ENCODE measurements at places on chromosomes 7 and 10.
A peak's percentile ranks its signal among the peaks of the same experiment; 100 is the strongest.

DNA sequence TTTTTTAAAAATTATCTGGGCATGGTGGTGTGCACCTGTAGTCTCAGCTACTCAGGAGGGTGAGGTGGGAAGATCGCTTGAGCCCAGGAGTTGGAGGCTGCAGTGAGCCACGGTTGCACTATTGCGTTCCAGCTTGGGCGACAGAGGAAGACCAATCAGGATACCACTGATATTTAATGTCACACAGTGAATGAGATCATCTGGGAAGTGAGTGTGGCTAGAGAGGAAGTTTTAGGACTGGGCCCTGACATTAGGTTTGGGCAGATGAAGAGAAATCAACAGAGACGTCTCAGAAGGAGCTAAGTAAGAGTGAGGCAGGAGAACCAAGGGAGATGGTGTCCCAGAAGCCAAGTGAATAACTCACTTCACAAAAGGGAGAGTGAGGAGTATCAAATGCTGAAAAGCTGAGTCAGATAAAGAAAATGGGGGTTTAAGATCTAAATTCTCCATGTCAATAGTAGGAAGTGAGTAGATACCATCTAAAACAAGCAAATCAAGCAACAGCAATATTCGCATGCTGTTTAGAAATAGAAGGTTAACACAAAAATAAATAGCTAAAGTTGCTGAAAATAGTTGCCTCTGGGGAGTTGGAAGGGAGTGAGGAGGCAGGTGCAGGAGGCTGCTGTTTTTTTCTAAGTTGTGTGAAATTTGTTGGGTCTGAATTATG lies 11.5 kb downstream of the PILRA start:
- no peak for DNase-seq

GRCh38 chr7:102427019-102427405 lies 6.4 kb upstream of the ORAI2 start:
- no peak for DNase-seq

- DNase-seq = no peak
Measured at GRCh38 chr7:55533050-55533728, 39.1 kb downstream of the VOPP1 start.

- no peak for DNase-seq
Measured at GRCh38 chr7:46871516-46871915, 710.4 kb downstream of the TNS3 start.

GRCh38 chr7:116280803-116281202 lies 70.5 kb downstream of the TES start:
- DNase-seq = no peak

- no peak for DNase-seq
Measured at GRCh38 chr10:122445904-122446303, 8.5 kb upstream of the ARMS2 start.

DNA sequence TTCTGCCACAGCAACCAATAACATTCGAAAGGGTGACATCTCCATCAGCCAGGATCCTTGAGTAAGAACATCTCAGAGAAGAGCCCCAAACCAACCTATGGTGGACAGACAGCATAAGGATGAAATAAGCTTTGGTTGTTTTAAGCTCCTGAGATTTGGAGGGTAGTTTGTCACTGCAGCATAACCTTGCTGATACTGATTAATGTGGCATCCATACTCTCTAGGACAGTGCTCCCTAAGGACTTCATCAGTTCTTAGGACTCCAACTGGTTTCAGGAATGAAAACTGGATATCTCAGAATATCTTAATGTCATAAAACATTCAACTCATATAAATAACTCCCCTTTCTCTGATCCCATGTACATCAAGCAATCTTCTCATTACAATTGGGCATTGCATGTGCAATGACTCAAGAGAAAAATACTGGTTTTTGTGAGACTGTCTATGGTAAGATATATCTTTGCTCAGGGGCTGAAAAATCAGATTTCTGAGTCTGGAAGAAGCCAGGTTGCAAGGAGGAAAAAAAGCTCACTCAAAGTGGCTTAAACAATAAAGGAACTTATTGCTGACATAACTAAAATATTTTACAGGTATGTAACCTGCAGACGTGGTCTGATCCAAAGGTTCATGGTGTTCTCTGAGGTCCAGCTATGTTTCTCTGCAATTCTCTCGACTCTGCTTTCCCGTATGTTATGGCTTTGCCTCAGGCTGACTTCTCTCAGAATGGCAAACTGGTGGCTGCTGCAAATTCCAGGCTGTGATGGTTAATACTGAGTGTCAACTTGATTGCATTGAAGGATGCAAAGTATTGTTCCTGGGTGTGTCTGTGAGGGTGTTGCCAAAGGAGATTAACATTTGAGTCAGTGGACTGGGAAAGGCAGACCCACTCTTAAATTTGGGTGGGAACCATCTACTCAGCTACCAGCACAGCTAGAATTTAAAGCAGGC lies 65.7 kb downstream of the RAB11FIP2 start:
- DNase-seq = no peak

GRCh38 chr7:66152371-66153191 lies 37.9 kb downstream of the CRCP start:
- DNase-seq = no peak

DNA sequence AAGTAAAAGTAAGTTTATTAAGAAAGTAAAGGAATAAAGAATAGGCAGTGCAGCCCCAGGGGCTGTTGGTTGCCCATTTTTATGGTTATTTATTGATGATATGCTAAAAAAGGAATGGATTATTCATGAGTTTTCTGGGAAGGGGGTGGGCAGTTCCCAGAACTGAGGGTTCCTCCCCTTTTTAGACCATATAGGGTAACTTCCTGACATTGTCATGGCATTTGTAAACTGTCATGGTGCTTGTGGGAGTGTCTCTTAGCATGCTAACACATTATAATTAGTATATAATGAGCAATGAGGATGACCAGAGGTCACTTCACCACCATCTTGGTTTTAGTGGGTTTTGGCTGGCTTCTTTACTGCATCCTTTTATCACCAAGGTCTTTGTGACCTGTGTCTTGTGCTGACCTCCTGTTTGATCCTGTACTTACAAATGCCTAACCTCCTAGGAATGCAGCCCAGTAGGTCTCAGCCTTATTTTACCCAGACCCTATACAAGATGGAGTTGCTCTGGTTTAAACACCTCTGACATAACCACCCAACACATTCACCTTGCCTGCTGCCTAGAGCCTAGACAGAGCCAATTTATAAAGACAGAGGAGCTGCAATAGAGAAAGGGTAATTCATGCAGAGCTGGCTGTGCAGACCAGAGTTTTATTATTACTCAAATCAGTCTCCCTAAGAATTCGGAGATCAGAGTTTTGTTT lies 10.9 kb upstream of the ERCC6 start:
- DNase-seq = no peak

GRCh38 chr7:33771422-33771821 lies 133.9 kb upstream of the BMPER start:
- no peak for DNase-seq

DNA sequence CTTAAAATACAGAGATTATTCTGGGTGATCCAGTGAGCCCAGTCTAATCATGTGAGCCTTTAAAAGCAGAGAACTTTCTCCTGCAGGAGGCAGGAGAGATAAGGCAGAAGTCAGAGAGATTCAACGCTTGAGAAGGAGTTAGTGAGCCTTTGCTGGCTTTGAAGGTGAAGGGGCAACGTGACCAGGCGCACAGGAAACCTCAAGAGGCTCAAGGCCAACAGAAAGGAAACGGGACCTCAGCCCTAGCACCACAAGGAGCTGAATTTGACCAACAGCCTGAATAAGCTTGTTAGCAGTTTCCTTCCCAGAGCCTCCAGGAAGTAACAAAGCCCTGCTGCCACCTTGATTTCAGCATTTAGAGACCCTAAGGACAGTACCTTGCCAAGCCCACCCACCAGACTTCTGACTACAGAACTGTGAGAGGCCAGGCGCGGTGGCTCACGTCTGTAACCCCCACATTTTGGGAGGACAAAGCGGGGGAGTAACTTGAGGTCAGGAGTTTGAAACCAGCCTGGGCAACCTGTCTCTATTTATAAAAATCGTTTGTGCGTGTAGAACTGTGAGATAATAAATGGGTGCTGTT lies 87.3 kb upstream of the KAT6B start:
- DNase-seq = no peak

DNA sequence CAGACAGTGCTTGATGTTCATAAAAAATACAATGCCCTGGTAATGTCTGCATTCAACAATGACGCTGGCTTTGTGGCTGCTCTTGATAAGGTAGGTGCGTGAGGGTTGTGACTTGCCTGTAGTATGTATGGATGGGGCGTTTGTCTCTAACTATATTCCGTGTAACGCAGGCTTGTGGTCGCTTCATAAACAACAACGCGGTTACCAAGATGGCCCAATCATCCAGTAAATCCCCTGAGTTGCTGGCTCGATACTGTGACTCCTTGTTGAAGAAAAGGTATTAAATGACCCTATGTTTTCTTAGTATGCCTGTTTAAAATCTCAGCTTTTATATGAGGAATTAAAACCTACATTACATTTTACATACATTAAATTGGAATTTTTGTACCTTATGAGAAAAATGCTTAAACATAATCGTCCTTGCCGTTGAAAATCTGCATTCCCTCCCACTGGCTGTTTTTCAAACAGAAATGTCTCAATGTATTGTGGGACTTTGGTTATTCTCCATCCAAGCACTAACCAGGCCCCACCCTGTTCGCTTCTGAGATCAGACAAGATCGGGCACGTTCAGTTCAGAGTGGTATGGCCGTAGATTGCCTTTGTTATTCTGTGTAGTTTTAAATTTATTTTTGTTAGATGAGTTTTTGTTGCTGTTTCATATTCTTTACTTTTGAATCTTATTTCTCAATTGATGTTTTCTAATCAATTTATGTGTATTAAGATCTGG lies 85.3 kb downstream of the CUL1 start:
- DNase-seq = no peak

- DNase-seq = no peak
Measured at GRCh38 chr10:99421233-99421739, 9.1 kb downstream of the GOT1 start.

DNA sequence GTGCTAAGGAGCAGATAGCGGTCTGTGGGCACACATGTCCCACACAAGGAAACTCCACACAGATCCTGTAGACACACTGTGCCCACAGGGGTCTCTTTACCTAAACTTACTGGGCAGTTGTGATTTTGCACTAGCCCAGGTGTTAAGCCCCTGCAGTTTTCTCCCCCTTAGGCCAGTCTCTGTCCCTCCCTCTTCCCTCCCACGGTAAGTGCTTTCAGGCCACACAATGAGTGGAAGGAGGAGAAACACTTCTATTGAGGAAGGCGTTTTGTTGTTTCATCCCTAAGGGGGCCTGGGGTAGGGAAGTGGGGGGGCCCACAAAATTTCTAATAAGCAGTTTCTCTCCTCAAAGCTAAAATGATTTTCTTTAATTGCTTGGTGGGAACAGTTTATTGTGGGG lies 51.4 kb downstream of the FBXW4 start:
- peak; percentile 16 for DNase-seq

DNA sequence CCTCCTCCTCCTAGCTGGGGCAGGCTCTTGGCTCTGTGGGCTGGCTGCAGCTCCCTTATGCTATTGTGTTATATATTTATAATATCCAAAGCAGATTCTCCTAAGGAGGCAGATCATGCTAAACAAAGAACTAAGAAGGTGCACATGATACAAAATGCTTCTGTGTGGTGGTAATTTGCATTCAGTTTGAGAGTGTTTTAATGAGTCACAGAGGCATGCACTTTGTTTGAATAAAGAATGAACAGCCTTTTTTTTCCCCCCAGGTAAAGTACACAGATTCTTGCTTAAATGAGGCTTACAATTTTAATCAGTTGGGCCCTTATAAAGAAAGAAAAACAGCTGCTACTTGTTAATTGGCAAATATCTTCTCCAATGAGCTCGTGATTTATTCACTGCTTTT lies 95.0 kb downstream of the FANK1 start:
- DNase-seq = no peak

- DNase-seq = no peak
Measured at GRCh38 chr10:109962247-109962646, 38.9 kb upstream of the XPNPEP1 start.

DNA sequence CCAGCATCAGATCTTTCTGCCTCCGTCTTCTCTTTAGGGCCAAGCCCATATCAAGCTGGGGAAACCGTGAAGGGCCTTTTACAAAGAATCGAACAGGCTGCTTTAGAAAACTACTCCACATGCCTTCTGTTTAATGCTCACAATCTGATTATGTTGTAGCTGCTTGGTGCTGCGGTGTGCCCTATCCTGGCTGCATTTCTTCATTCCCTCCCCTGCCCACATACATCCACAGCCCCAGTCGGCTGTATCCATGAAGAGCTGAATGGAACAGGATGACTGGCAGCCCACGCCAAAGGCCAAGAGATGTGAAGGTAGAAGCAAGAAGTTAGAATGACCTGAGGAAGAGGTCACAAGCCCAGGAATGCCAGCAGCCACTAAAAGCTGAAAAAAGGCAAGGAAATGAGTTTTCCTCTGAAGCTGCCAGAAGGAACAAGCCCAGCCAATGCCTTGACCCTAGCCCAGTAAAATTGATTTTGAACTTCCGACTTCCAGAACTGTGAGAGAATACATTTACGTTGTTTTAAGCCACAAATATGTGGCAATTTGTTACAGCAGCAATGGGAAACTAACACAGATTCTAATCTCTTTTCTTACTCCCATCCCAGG lies 22.2 kb downstream of the TAS2R41 start:
- no peak for DNase-seq

DNA sequence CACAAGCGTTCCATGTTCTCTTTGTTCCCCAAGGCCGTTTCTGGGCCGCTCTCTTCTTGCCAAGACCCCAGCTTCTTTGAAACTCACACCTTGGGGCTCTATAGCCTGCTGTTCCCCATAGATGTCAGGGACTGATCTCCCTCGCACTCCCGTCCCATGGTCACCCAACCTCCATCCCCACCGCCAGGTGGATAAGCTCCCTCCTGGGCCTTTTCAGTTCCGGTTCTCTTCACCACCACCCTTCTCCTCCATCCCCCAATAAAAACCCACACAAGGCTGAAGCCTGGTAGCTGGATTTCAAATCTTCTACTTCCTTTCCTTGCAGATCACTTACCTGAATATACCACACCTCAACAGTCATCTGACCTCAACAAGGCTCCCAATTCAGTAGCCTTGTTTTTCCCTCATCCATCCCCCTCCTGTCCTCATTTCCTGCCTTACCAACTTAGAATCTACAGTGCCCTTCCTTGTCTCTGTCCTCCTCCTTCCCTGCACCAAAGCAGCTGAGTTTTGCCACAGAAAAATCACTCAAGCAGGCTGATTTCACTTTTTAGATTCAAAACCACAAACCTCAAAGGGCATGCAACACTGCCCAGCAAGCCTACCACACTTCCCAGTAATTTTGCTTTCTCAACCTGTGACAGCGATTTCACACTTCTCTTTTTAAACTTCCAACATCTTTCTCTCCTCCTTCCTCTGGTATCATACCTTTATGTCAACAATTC lies 7.7 kb downstream of the SLC37A3 start:
- no peak for DNase-seq

GRCh38 chr7:118858651-118859149 lies 634.2 kb downstream of the ANKRD7 start:
- DNase-seq = no peak

All from COR-L47 (cell line).